ENCODE measurements at places on chromosomes 2 and 18.

- no peaks in the 10 kb centered on the region for H3K27me3 ChIP-seq
- H3K4me1 ChIP-seq, result no peaks in the 10 kb centered on the region
Measured at GRCh38 chr2:135494503-135494902, 36.5 kb downstream of the ZRANB3 start.

DNA sequence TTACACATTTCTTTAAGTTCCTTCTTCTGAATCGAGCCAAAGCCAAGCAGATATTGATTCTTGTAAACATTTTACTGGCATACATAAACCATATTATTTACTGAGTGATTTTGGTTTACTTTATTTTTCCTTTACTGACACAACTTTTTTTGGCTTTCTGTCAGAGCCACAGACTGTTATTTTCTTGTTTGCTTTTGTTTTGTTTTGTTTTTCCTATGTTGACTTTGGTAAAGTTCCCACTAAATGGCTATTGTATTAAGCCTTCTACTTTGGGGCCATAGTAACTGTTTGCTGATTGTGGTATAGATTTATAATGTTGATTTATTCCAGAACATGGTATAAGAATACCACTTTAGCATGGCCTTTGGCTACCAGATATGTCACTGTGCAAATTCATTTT is 419.4 kb downstream of the DCDC2C start:
- no peaks in the 10 kb centered on the region for H3K4me1 ChIP-seq
- no peaks in the 10 kb centered on the region for H3K36me3 ChIP-seq

DNA sequence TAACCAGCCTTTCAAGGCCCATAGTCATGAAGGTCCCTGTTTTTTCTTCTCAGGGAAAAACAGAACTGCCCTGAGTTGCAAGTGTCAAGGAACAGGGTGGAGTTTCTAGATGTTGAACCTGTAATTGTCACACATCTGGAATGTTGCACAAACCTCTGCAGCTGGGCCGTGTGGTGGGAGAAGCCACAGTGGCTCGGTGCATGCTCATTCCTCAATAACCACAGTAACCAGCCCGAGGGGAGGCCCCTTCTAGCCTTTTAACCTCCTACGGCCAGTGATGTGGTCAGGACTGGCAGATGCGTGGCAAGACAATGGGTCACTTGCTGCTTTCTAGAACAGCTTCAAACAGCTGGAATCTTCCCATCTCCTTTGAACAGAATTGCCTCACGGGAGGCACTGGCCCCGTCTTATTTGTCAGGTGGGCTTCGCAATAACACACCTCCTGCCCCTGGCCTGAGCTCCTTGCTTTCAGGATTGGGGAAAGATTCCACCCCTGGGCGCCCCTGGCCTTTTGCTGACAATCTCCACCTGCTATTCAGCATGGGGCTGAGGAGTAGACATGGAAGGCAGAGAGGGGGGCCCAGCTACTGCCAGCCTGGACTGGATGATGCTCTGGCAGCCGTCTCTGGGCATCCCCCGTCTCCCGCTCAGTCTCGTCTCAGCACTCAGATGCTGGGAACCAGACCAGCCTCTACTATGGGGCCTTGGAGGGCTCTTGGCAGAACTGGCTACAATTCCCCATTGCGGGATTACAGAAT is 102.9 kb downstream of the KLHL29 start:
- peaks cover 61% of the 10 kb centered on the region for H3K4me1 ChIP-seq
- peak overlapping the region; percentile 64 for H3K27ac ChIP-seq
- peak overlapping the region; percentile 52 for H3K4me3 ChIP-seq

DNA sequence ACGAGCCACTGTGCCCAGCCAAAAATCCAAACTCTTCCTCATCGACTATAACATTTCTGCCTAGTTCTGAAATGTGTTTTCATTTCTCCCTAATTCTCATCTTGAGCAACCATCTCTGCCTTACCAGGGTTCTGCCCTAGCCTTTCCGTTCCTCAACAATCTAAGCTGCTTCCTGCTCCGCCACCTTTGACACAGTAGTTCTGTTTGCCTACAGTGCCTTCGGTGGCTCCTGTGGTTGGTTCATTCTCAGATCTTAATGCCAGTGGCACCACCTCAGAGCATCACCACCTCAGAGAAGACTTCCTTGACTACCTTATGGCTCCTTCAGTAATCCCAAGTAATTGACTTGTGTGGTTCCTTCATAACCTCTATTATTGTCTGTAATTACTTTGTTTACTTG is 3.8 kb downstream of the SOCS6 start:
- H3K36me3 ChIP-seq, result no peaks in the 10 kb centered on the region
- peaks cover 31% of the 10 kb centered on the region for H3K27me3 ChIP-seq
- no peak overlapping the region for H3K27ac ChIP-seq

- H3K36me3 ChIP-seq, result no peaks in the 10 kb centered on the region
- no peak for DNase-seq
- H3K27ac ChIP-seq, result no peak overlapping the region
- H3K4me1 ChIP-seq, result no peaks in the 10 kb centered on the region
Measured at GRCh38 chr18:10239103-10239502, 215.3 kb upstream of the APCDD1 start.

DNA sequence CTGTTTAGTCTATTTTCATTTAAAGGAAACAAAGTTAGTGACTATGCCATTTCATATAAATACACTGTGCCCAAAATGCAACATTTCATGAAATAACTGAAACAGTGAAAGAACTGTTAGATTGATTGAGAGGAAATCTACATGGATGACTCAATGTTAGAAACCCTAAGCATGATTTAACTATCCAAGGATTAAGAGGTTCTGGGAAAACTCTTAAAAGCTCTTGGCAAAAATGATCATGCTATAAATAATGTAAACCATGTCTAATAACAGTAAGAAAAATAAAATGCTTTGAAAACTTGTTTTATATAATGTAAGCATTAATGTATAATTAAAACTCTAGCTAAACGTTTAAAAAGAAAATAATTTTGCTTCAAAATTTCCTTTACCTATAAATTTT is 23.5 kb downstream of the MMADHC start:
- no peak overlapping the region for H3K4me3 ChIP-seq
- peaks cover 2% of the 10 kb centered on the region for H3K27me3 ChIP-seq
- DNase-seq, result no peak
